ENCODE measurements at places on chromosomes 7 and 10.

- peak; percentile 62 for DNase-seq
Measured at GRCh38 chr10:92567952-92568600, 5.8 kb downstream of the IDE start.

DNA sequence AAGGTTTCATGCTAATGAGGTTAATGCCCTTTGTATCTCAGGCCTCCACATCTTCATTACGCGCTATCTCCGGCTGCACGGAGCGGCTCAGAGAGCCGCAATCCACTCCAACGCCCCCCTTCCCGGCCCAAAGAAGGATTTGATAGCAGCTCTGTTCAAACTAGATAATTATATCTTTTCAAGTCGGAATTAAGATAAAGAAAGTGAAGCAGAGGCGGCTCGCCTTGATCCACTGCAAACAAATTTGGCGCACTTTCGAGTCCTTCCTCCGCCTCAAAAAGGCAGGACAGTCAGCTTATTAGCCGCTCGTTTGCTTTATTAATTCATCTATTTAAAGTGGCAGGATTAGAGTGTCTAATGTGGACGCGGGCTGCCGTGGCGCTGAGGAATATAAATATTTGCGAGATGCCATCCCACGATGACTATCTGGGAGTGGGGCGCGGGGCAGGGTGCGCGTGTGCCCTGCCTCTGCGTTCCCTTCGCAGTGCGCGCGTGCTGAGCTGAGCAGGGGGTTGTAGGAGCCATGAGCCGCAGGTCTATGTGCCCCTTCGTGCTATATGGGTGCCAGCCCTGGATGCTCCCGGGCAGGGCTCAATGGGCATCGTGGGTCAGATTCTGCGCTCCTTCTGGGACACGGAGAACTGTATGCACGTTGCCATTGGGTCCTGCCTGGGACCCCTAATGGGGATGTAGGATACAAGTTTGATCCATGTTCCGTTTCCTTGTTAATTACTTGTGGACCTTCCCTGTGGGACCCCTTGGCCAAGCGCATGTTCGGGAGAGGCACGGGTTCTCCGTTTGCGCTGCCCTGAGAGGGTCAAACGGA lies 9.0 kb downstream of the EMX2 start:
- DNase-seq: no peak

GRCh38 chr7:87001214-87001613 lies 58.2 kb downstream of the ELAPOR2 start:
- DNase-seq: peak; percentile 16

- no peak for DNase-seq
Measured at GRCh38 chr7:151291206-151291605, 42.7 kb upstream of the SMARCD3 start.

DNA sequence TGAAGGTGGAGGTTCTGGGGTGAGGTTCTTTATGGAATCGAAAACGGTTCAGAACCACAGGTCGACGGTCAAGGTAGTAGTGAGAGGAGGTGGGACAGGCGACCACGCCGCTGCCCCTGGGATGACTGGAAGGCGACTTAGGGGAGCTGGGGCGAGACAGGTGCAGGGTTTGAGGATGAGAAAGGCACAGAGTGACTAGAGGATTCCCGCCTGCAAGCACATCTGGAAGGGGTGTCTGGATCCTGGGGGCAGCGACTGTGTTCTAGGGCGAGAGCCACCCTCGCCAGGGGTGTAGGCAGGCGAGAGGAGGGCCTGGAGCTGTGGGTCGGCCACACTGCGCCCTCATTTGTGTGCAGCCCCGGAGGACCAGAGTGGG lies 468 bp upstream of the IRF5 start:
- no peak for DNase-seq

DNA sequence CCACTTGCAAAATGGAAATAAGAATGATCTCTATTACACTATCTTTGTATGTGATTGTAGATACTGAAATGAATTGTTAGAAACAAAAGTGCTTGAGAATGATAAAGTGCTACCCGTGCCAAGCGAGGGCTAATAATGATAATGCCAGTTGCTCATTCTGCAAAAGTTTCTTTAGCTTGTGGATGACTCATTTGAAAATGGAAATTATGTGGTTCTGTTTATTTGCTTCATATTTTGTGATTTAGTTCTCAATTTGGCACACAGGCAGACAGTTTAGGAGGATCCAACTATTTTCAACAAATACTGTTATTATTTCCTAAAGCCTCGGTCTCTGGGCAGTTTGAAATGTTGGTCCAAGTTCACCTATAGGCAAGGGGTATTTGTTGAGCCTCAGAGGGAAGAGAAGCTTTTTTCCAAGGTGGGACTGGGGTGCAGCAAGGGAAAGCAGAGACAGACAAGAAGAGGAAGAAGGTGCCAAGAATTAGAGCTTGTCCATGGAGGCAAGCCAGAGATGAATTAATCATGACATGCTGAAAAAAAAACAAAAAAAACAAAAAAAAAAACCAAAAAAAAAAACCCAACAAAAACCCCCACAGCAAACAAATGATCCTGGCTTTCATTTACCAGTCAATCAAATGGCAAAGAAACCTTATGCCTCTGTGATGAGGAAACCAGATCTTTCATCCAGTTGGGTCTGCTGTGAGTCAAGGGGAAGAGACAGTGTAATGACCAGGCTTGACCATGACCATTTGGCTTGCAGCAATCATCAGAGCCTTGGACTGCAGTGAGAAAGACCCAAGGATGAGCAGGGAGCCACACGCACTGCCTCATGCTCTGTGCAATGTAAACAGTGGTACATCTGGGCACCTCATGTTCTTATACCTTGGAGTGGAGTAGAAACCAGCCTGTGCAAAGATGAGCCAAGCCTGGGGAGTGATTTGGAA lies 285.0 kb upstream of the HABP2 start:
- DNase-seq: peak; percentile 72

- no peak for DNase-seq
Measured at GRCh38 chr10:83647526-83647925, 491.8 kb upstream of the GHITM start.

GRCh38 chr10:61050120-61050745 lies 106.2 kb upstream of the RHOBTB1 start:
- DNase-seq: no peak

DNA sequence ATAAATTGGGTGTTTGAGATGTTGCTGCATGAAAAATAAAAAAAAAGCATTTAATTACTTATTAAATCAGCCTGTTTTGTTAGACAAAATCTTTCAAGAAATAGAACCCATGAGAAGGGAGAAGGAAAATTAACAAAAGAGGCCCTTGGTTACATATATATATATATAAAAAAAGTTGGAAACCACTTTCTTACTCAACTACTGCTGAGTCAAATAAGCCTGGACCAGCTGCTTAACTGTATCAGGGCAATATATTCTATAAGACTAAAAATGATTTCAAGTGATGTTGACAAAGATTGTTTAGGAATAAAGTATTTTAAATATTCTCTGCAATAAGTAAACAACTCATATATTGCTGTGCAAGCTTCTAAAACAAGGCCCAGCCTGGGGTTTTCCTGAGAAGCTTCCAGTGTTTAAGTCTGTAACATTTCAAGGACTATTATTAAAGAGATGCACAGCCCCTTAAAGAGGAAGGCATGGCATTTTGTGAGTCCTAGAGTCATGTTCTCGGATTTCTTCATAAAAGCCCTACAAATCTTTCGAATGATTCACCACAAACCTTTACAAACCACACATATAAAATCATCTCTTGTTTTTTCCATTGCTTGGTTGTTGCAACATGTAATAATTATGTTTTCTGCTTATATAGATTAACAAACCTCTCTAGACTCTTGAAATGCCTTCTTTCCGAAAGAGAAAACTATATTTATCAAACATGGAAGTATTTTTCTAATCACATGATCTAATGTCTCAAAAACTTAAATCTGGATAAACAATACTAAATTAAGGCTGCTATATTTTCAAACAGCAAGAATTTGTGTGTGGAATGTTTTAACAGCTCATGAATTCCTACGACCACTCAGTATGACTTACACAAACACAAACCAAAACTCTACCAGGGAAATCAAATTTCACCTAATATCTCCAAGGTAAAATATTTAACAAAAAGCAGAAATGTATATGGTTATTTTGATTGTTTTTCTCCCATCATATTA lies 14.3 kb downstream of the JAZF1 start:
- peak; percentile 86 for DNase-seq

DNA sequence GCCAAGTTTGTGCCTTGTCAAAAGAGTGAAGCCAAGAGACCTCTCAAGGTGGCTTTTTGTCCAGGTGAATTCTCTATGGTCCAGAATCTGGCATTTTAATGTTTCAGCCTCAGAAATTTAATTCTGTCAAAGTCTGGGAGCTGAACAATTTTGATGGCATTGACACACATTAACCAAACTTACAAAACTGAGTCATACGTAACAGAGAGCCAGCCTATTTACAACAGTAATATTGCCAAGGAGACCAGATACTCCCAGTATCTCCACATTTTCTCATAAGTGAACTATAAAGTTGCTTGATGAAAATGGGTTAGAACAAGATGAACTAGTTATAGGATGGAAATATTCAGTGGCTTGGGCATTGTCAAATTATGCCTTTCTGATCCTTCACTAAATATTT lies 43.8 kb downstream of the PDE6C start:
- DNase-seq: peak; percentile 3

All from fibroblast of mammary gland (primary cell).